GDM1 (cell line): ENCODE measurements at places on chromosomes 13 and 19.

- DNase-seq: no peak
Measured at GRCh38 chr13:40933508-40934204, 85.5 kb downstream of the ELF1 start.

- no peak for DNase-seq
Measured at GRCh38 chr19:54172471-54173358, at the start of gene TMC4. TMC4 (minus strand) TSS chr19:54173160; CDS start chr19:54173117, 43 bp downstream.

- DNase-seq: no peak
Measured at GRCh38 chr19:4576016-4576933, 16.8 kb upstream of the SEMA6B start.

DNA sequence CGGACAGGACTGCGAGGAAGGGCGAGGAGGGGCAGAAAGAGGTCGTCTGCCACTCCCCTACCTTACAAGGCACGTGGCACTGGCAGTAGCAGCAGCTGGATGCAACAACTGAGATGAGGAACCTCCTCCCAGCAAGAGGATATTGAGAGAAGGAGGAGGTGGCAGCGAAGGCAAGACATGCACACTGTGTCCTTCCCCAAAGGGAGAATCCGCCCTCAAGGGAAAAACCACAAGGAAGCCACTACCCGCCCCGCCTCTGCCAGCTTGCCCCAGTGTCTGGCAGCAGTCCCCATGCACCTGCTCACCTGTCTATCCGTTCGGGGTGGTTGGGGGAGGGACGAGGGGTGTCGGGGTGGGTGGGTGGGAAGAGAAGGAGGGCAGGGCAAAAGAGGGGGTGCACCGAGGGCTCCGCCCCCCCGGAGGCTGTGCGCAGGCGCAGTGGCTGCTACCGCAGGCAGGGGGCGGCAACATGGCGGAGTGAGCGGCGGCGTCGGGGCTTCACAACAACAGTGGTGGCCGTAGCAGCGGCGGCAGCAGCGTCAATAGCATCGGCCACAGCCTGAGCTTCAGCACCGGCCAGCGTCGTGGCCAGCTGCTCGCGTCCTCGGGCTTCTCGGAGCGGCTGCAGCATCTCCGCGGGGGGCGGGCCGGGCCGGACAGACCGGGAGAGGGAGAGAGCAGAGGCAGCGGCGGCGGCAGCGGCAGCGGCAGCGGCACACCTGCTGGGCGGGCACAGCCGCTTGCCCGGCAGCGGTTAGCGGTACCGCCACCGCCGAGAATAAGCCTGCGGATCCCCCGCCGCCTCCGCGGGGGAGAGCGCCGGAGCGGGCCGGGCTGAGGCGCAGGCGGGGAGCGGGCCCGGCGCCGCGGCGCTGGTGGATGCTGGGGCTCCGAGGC lies at the start of gene NBEA:
Gene NBEA (plus strand): TSS at position 436 of the 897 bp plus-strand sequence. CDS start 551 bp downstream, outside the sequence.
- DNase-seq: peak; percentile 79

DNA sequence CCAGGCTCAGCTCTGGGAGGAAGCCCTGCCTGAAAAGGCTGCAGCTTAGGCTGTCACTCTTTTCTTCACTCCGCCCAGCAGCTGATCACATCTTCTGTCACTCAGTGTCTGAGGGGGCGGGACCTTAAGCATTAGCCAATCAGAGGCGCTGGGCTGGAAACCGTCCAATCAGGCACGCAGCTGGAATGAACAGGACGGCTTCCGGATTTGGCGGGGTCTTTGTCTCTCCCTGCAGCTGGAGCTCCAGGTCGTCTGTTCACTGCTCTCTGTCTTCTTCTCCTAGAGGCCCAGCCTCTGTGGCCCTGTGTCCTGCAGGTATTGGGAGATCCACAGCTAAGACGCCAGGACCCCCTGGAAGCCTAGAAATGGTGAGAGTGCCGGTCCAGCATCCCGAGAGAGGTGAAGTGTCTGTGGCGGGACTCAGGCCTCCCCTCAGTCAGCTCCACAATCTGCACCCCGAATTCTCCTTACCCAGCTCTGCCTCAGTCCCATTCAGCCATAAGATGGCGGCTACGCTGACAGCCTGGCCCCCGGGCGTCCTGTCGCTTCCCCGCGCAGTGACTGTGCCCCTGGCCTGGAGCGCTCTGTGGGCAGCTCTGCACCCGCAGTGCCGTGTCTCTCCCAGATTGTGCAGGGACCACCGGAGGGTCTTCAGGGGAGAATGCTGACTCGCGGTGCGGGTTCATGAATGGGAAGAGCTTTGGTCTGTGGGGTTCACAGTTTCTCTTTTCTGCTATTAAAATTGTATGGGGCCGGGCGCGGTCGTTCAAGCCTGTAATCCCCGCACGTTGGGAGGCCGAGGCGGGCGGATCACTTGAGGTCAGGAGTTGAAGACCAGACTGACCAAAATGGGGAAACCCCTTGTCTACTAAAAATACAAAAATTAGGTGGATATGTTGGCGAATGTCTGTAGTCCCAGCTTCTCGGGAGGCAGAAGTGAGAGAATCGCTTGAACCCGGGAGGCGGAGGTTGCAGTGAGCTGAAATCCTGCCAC lies at the start of gene ZNF66:
Gene ZNF66 (plus strand): TSS at position 222 of the 994 bp plus-strand sequence. CDS start 144 bp downstream, at position 366.
- DNase-seq: peak; percentile 94
